ENCODE measurements at places on chromosomes 6 and 20.

- DNase-seq, result no peak
Measured at GRCh38 chr6:19465760-19466159, 371.4 kb upstream of the ID4 start.

DNA sequence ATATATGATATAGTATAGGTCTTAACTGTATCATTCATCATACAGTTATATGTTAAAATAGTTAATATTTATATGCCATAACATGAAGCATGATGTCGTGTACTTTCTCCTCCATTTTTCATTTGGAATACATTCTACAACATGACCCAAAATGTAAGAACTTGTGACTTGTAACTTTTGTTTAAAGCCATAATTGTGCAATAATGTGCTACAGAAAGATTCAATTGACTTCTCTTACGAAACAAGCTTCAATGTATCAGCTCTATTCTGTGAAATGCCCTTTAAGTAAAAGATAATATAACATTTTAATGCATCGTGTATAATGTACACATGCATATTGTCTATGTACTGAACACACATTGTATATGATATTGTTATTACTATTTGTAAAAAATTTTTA is 76.7 kb upstream of the FABP7 start:
- DNase-seq, result no peak

GRCh38 chr6:90356012-90356421 is 59.4 kb upstream of the BACH2 start:
- DNase-seq, result no peak

GRCh38 chr6:83378621-83379388 is 52.0 kb downstream of the ME1 start:
- DNase-seq, result no peak

- DNase-seq, result peak; percentile 76
Measured at GRCh38 chr6:28104392-28105244, 19.8 kb upstream of the ZSCAN16 start.
